ENCODE measurements at places on chromosomes 5 and 9.
A peak's percentile ranks its signal among the peaks of the same experiment; 100 is the strongest.

DNA sequence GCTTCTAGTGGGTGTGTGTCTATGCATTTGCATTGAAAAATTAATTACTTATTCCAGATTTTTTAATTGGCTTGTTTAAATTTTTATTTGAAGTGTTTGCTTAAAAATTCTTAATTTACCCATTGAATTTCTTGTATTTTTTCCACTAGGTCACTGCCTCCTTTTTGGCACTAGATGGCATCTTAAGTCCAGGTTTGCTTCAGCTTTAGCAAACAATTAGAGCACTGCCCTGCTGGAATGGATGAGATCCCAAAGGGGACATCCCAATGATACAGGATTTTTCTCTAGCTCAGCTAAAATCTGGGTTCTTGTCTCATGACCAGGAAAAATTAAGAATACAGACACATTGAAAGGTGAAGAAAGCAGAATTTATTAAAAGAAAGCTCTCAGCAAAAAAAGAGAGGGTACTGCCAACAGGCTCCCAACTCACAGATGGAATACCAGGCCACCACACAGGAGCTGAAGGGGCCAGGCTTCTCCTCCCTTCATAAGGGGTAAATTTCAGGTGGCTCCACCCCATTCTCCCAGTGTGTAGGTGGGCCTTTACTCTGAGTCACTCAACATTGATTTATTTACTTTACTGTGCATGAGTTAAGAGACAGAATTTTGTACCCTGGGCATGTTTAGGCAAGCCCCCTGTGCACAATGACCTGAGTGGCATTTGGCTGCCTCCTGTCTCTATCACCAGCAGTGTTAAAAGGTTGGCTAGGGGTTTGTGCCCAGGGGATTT is 532.4 kb downstream of the ANXA1 start:
- peak; percentile 49 for DNase-seq

DNA sequence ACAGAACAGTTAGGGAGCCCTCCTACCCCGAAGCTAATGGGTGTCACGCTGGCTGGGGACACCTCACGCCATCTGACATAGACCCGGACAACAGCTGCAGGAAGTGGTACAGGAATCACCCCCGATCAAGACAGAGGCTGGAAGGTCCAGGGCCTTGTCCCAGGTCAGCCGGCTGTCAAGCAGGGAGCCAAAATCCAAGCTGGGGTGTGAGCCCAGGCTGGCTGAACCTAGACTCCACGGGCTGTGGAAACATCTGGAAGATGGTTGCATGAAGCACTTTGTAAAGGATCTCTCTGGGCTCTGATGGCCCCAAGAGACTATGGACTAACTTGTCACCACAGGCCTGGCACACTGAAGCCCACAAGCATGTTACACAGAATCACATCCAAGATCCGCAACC is 68.9 kb upstream of the STXBP1 start:
- no peak for DNase-seq

DNA sequence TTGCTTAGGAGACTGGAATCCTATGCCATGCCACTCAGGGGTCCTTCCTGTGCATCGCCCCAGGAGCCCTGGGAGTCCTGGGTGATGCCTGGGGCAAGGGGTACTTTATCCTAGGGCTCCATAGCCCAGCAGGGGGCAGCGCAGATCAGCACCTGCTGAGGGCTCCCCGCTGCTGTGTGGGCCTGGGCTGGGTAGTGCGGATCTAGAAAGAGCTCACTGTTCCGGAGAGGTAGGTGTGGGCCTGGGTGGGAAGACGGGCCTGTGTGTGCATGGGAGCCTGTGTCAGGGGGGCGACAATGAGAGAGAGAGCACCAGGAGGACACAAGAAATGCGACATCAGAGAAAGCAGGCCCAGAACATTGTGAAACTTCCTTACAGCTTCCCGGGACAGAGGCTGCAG is 11.4 kb upstream of the DAB2IP start:
- peak; percentile 60 for DNase-seq

- peak; percentile 71 for DNase-seq
These were observed 656.5 kb downstream of the TLE1 start for GRCh38 chr9:81032831-81033230.

DNA sequence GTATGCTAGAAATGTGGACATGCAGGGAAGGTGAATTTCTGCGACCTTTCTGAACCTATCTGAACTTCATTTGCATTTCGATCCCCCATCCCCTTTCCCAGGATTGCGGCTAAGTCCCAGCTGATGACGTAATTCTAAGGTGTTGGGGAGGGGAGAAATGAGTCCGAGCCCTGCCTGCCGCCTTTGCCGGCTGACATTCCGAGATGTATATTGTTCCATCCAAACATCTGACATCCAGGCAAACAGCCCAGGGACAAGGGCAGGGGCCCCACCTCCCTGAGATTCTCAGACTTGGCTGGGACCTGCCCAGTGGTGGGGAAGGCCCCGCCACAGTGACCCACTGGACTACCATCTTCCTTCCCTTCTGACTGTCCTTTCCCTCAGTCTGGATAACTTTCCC is 494.6 kb downstream of the ENC1 start:
- no peak for DNase-seq

GRCh38 chr5:145978708-145979107 is 42.3 kb downstream of the SH3RF2 start:
- peak; percentile 38 for DNase-seq

- DNase-seq, result peak; percentile 19
These were observed 198.3 kb downstream of the PLK2 start for GRCh38 chr5:58261605-58262004.

Data from Daoy (cell line).